CD4-positive, alpha-beta T cell treated with Interleukin-15 for 4 hours (primary cell): ENCODE measurements at places on chromosomes 16 and 17.

DNA sequence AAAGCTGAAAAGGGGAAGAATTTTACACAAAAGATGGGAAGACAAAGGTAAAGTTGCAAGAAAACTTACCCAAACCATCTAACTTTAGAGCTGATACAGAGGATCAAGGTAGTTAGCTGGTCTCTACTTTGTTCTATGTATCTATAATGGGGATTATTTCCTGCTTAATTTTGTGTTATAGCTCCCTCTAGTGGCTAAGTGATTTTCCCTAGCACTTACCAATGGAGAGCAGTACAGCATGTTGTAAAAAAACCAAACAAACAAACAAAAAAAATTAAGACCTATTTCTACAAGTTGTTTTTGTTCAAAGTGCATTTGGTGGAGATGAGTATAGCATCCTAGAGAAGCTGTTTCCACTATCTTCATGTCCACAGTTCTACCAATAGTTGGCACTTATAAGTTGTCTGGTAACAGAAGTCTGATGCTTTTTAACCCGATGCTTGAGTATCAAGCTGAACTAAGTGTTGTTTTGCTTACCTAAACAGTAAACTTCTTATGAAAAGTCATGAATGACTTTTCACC is 7.5 kb downstream of the SRSF1 start:
- DNase-seq: peak; percentile 79

DNA sequence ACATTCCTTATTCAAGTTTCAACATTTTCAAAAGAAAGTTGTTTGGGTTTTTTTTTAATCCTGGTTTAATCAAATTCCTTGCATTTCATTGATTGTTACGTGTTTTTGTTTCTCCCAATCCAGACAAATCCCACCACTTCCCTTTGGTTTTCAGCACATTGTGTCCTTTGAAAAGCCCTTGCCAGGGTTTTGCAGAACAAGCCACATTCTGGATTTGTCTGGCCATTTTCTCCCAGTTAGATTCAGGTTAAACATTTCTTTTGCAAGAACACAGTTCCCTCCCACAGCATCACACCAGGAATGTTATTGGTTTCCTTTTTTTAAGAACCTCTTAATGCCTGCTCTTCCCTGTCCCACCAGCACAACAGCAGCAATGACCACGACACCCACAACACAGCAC is 278.0 kb upstream of the SALL1 start:
- no peak for DNase-seq

GRCh38 chr16:23294260-23294659 is 7.8 kb upstream of the SCNN1B start:
- no peak for DNase-seq

- no peak for DNase-seq
Measured at GRCh38 chr16:82506692-82507670, 119.8 kb upstream of the CDH13 start.
